Ecto neural progenitor cell (in vitro differentiated cells): ENCODE measurements at places on chromosomes 4 and X.

DNA sequence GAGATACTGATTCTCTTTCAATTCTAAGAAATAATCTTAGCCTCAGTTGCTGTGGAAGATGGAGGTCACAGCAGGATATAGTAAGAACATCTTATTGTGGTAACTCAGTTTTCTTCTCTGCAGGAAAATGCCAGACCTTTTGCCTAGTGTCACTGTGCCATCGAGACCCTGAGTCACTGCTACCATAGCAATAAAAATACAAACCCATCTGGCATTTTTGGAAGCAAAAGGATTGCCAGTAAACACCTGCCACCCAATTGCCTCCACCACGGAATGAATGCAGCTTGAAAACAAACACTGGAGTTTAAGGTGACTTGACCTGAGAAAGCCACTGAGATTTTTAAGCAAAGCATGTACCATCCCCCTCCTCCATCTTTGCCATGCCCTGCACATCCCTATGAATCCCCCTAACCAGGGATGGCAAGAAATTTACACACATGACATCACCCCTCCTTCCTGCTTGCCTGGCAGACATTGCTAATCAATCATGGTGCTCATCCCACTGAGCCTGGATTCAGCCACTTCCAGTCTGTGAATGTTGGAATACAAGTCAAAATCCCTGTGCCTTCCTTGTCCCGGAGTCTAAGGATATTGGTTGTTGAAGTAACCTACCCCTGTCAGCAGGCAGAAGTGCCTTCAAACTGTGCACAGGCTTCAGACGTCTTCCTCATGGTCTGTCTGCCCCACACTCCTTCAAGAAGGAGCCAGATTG is 59.6 kb upstream of the MAMLD1 start:
- no peak for DNase-seq

DNA sequence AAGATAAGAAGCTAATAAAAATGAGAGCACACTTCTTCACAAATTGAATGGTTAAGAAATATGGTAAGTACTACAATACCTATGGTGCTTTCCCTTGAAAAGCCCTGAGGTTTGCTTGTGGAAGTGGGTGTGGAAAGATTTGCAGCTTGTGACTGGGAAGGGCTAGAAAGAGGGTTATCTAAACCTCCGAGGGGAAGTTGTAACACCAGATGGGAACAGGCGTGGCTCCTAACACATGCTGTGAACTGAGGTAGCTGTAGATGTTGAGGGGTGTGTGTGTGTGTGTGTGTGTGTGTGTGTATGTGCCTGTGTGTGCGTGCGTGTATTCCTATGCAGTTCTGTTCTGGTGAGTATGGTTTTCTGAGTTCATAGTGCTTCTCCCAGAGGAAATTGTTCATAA is 21.5 kb downstream of the FRMPD4 start:
- no peak for DNase-seq

DNA sequence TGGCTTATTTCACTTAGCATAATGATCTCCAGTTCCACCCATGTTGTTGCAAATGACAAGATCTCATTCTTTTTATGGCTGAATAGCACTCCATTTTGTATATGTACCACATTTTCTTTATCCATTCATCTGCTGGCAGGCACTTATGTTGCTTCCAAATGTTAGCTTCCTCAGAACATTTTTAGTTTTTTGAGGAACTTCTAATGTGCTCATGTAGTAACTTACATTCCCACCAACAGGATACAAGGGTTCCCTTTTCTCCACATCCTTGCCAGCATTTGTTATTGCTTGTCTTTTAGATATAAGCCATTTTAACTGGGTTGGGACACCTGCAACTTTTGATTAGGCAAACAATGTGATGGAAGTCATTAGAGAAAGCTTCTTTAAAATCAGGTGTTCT is 454.2 kb downstream of the NLGN4X start:
- no peak for DNase-seq

GRCh38 chrX:134396174-134396573 is 63.8 kb upstream of the HPRT1 start:
- DNase-seq: no peak

DNA sequence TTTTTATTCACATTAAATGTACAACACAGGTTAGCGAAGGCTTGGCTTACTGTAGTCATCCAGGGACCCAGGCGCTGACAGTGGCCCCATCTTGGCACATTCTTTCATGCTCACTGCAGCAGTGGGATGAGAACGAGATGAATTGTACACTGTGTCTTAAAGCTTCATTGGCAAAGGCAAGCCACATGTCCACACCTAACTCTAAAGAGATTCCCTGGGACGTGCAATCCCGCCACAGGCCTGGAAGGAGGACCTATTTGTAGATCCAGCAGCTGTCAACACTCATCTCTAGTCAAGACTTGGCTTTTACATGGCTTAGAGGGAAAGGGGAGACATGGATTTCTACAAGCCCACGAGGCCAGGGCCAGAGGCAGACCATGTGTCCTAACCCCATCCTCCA is 16.1 kb upstream of the CXCR3 start:
- no peak for DNase-seq

DNA sequence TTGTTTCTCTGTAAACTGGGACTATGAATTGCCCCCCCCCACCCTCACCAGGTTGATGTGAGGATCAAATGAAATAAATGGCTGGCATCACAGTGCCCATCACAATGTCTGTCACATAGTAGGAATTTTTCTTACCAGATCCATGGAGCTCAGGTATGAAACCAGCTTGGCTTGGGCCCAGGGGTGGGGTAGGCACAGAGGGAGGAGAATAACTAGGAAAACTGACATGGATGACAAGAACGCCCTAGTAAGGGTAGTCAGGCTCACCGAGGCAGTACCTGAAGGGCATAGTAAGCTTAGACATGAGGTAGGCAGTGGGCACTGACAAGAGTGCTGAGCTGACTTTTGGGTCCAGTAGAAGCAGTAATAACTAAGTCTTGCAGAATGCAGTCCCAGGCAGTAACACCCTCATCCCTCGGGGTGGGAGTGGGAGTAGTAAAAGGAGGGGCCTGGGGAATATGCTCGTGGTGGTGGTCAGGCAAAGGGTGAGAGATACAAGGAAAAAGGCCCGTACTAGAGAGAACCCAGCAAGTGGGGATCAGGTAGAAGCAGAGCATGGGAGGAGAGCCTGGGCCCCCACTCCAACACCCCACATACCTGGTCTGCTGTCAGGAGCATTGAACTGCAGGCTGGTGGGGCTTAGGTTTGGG is 155.9 kb upstream of the PJA1 start:
- DNase-seq: no peak

DNA sequence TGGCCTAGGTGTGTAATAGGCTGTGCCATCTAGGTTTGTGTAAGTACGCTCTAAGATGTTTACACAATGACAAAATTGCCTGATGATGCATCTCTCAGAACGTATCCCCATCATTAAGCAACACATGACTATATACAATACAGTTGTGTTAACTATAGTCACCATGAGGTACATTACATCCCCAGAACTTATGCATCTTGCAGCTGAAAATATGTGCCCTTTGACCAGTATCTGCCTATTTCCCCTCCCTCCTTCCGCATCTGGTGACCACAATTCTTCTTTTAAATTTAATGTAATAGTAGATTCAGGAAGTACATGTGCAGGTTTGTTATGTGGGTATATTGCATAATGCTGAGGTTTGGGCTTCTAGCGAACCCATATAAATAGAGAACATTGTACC is 239.8 kb upstream of the IL1RAPL1 start:
- DNase-seq: no peak

- DNase-seq: peak; percentile 48
These were observed 933 bp downstream of the CNKSR2 start for GRCh38 chrX:21374994-21375707.

- peak; percentile 89 for DNase-seq
These were observed at the start of gene PRRG1 for GRCh38 chrX:37349221-37350033. TSS of gene PRRG1 (plus strand) at chrX:37349364. CDS start at chrX:37406250, 56,886 bp downstream.

DNA sequence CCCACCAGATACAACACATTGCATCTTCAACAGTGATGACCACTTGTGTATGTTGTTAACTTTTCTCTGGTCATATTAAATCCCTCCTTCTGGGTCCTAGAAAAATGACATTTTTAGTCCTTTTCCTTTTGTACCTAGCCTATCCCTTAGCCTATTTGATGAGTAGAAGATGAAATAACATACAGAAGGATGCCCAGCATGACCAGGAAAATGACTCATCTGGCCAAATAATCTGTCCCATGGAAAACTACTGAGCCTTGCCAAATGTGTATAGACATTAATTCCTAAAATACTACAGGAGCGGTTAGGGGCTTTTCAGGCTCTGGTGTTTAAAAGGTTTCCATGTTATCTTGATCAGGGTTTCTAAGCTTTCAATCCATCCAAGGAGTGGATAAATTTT is 129.0 kb upstream of the KCNIP4 start:
- no peak for DNase-seq

DNA sequence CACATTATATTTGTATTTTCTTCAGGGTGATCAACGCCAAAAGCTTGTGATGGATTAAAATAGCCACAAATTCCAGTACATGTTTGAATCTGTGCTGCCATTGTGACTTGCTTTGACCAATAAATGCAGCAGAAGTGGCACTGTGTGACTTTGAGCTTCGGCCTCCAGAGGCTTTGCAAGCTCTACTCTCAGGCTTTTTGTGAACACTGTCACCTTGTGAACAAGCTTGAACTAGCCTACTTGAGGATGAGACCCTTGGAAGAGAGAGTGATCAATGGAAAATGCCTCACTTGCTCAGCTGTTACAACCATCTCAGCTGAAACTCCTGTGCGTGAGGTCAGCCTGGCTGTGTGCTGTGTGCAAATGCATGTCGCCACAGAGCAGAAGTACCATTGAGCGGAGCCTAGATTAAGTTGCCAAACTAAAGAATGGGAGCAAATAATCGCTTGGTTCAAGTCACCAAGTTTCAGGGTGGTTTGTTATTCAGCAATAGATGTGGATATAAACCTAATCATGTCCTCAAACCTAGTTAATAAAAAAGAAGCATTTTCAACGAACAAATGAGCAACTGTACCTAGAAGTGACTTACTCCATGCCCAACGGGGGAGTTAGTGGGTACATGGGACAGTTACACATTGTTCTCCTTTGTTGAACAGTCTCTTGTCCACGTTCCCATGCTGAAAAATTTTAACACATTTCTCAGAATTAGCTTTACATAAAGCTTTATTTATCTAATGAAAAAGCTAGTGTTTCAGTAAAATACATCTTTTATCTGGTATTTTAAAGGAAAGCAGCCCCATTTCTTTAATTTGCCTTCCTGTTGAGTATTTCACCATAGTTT is 23.5 kb downstream of the NOA1 start:
- no peak for DNase-seq

DNA sequence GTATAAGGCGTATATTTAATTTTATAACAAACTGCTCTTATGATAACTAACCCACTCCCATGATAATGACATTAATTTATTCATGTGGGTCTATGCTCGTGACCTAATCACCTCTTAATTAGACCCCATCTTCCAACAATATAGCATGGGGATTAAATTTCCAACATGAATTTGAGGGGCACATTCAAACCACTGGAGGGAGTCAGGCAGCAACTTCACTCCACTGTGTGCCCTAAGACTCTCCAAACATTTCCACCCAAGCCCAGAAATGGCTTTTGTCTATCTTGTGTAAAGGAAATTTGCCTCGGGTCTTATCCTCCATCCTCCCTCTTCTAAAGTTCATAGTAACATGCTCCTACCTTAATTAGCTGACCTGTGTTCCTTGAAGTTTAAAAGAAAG is 616.1 kb upstream of the CPEB2 start:
- DNase-seq: no peak

DNA sequence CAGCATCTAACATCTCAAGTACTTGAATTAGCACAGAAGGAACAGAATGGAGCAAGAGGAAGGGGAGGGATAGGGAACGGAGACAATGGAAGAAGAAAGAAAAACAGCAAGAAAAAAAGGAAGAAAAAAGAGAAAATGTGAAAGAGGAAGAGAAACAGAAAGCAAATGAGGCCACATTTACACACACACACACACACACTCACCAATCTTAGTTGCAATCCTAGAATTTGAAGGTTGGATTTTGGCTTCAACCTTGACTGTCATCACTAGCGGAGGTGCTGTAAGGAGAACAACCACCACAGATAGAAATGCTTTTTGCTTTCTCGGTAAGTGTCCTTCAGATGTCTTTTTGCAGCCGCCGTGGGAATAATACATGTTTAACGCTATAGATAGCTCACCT is 327.1 kb upstream of the NWD2 start:
- DNase-seq: no peak

DNA sequence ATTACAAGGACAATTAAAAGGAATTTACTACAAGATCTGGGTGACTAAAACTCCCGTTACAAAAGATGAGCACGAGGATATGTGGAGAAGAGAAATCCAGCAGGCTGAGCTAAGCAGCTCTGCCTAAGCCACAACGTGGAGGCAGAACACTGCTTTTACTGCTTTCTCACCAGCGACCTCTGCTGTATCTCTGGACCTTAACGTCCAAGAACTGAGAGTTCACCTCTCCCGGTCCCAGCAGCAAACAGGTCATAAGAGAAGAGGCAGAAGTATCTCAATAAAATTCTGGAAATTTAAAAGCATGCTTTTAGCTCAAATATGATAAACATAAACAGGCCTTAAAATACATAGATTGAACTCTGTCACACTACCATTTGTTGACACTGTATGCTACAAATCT is 81.0 kb downstream of the ADGRA3 start:
- DNase-seq: peak; percentile 53

GRCh38 chr4:93658443-93658842 is 170.1 kb upstream of the ATOH1 start:
- no peak for DNase-seq

- no peak for DNase-seq
These were observed 159.1 kb upstream of the WDR1 start for GRCh38 chr4:10275696-10276095.

DNA sequence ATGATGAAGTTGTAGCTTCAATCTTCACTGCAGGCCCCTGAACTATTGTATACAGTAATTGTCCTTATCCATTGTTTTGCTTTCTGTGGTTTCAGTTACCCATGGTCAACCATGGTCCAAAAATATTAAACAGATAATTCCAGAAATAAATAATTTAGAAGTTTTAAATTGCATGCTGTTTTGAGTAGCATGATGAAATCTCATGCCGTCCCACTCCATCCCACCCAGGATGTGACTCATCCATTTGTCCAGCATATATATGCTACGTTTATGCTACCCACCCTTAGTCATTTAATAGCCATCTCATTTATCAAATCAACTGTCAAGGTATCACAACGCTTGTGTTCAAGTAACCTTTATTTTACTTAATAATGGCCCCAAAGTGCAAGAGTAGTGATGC is 34.5 kb downstream of the IQCM start:
- no peak for DNase-seq

- DNase-seq: no peak
These were observed 62.1 kb downstream of the USO1 start for GRCh38 chr4:75786526-75786925.

DNA sequence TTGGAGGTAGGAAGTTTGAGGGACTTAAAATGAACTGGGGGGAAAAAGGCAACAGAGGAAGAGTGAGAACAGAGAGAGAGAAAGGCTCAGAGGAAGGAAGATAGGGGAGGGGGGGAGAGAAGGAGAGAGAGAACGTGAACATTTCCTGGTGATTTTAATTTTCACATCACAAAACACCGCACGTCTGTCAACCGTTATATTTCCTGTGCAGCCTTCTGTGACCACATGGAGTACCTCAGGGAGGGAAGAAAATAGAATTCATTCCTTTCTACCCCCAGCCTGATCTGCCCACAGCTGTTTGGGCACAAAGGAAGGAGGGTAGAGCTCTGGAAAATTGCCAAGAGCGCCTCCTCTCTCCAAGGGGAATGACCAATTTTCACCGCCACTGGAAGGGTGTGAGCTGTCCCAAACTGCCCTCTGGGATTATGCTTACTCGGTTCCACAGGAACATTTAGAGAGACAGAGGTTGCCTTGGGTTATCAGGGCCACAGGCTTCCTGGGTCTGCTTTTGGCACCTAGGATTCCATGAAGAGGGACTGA is 135.7 kb upstream of the MAMLD1 start:
- DNase-seq: peak; percentile 1
